ENCODE measurements at places on chromosomes 5 and 9.
A peak's percentile ranks its signal among the peaks of the same experiment; 100 is the strongest.

- no peak for DNase-seq
Measured at GRCh38 chr5:1245905-1246576, 20.9 kb downstream of the SLC6A18 start.

DNA sequence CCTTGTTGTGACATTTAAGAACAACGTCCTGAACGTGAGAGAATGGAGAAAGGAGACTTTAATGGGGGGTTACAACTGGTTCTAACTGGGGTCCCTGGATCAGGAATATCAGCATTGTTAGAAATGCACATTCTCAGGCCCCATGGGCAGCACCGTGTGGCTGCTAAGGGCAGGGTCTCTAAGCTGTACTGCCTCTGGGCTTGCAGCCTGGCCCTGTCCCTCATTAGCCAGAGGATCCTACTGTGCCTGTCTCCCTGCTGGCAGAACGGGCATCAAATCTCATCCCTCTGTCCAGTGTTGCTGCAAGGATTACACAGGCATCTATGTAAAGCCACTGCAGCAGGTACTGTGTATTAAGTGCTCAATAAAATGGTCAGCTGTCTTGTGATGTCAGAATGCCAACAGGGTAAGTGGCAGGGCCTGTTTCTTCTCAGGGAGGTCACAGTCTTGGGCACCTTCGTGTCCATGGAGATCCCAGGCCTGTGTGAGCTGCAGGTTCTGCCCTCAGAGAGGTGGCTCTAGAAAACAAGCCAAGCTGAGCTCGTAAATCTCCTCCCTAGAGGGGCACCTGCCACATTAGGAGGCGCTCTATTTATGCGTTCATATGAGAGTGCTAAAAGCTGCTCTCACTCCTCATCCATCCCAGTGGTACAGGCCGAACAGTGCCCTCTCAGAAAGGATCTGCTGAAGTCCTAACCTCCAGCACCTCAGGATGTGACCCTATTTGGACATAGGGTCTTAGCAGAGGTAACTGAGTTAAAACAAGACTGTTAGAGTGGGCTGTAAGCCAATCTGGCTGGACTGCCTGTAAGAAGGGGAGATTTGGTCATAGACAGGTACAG lies 210.5 kb downstream of the GADD45G start:
- no peak for DNase-seq

- no peak for DNase-seq
Measured at GRCh38 chr9:37904445-37905130, 661 bp upstream of the SLC25A51 start.

DNA sequence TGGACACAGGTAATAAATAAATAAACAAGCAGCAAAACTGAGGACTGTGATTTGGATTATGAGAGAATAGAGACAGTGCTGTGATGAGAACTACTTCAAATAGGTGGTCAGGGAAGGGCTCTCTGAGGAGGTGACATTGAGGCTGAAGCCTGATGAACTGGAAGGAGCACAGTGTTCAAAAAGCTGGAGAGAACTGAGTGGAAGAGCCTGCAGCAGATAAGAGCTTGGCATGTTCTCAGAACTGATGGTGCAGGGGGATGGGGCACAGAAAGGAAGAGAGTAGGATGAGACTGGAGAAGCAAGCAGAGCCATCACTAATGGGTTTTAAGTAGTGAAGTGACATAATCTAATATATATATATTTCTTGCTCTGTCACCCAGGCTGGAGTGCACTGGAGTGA lies 11.2 kb upstream of the TPM2 start:
- DNase-seq: no peak

GRCh38 chr5:176731506-176732160 lies 78.7 kb upstream of the UNC5A start:
- DNase-seq: no peak

- no peak for DNase-seq
Measured at GRCh38 chr9:68614121-68614520, 73.4 kb upstream of the TMEM252 start.

GRCh38 chr9:108672475-108673190 lies 183.2 kb downstream of the ACTL7B start:
- no peak for DNase-seq

DNA sequence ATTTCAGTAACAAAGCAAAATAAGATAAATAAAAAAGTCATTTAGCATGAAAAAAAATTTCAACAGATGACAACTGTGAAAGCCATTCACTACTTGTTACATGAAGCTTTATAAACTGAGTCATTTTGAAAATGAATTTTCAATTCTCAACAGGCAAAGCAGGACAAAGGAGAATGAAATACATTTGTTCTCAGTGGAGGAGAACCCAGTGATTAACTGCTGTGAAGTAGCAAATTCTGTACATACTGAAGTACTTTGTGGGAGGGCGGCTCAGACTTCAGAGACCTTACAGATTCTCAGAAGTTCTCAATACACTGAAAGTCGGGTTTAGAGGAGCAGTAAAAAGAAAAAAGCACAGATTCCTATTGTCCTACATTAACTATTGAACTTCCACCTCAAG lies 21.7 kb downstream of the SKIC3 start:
- DNase-seq: no peak

- peak; percentile 21 for DNase-seq
Measured at GRCh38 chr5:45696206-45696836, at the start of gene HCN1. Gene HCN1 (minus strand): TSS chr5:45696380.

- DNase-seq: no peak
Measured at GRCh38 chr9:79200336-79200735, 371.4 kb upstream of the TLE4 start.

- DNase-seq: no peak
Measured at GRCh38 chr9:98333703-98334582, 78.5 kb upstream of the TBC1D2 start.

GRCh38 chr5:127933348-127933747 lies 150.2 kb upstream of the SLC12A2 start:
- DNase-seq: no peak

GRCh38 chr9:109311286-109311685 lies 9.6 kb downstream of the EPB41L4B start:
- no peak for DNase-seq

- peak; percentile 79 for DNase-seq
Measured at GRCh38 chr9:134551644-134552348, 89.8 kb upstream of the COL5A1 start.

- DNase-seq: no peak
Measured at GRCh38 chr9:114433086-114433485, 45.3 kb upstream of the AKNA start.

DNA sequence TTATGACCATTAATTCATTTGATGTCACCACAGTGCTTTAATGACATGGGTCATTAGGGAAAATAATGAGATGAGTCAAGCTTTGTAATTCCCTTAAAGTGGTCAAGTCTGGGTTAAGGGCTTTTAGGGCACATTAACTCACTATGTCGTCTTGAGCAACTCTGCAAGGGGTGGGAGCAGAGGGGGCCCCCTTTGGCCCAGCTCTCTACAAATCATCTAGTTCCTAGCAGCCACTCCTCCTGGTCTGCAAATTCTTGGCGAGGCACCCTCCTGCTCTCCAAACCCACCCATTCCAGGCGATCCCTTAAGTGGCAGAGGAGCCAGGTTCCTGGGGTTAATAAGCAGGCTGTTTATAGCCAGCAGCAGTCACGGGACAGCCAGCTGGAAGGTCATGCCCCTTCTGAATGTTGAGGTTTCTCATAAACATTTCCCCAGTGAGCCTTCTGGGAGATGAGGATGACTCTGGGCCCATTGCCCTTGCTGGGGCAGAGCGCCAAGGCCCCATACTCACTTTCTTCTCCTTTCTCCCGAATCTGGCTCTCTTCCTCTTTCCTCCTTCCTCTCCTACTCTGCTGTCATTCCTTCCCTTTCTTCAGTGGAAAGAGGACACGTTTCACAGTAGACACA lies 14.3 kb upstream of the GPX3 start:
- DNase-seq: peak; percentile 38

GRCh38 chr5:135397084-135397483 lies 1.9 kb downstream of the MACROH2A1 start:
- DNase-seq: no peak

GRCh38 chr5:170008376-170008775 lies 28.1 kb upstream of the INSYN2B start:
- no peak for DNase-seq

DNA sequence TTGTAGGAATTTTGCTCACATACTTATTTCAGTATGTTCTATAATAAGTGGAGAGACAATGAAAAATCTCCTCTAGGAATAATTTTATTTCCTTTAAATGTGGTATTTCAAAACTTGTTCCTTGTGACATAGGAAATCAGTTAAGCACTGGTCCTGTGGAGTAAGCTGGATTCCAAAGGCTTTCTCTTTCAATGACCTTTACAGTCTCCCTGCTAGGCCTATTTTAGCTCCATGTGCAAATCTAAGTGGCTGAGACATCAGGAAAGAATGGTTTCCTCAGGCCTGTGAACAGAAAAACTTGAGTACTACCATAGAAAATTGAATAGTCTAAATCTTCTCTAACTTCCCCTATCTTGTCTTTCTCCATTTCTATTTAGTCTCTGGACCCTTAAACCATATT lies 514.2 kb upstream of the TLE4 start:
- peak; percentile 11 for DNase-seq

DNA sequence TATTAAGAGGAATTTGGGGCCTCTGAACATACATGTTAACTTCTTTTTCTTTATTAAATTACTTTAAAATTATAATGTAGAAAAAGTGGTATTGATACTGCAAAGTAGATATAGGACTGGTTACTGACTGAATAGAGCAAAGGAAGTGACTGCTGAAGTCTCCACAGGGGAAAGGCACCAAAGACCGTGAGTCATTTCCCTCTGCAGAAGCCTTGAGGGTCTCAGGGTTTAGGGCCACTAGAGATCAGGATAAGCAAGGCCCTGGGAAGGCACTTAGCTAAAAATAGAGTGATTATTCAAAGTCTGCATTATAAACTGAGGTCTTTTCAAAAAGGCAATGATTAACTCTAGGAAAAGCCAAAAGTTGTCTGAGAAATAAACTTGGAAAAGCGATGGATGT lies 44.7 kb upstream of the ITGA1 start:
- no peak for DNase-seq

- DNase-seq: no peak
Measured at GRCh38 chr5:136979131-136979530, 520.0 kb downstream of the SPOCK1 start.

- no peak for DNase-seq
Measured at GRCh38 chr9:109264877-109265587, 55.8 kb downstream of the EPB41L4B start.

DNA sequence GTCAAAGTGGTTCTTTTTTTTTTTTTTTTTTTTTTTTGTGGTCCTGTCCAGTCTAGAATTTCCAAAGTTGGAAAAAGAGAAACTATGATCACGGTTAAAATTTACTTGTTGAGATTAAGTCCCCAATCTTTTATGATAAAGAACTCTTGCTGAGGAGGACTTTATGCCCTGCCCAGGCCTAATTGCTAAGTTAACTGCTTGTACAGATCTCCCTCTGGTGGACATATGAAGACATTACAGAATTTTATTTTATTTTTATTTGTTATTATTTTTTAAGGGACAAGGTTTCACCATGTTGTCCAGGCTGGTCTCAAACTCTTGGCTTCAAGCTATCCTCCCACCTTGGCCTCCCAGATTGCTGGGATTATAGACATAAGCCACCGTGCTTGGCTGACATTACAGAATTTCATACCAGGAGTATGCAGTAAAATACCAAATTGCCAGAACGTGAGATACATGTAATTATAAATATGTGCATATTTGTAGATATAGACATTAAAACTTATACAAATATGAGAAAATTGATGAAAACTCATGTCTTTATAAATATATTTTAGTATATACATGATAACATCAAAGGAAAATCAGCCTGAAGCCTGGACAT lies 91.2 kb downstream of the RFK start:
- peak; percentile 39 for DNase-seq

Data from AG09309 (cell line).